ENCODE measurements at places on chromosomes 2 and 18.
A peak's percentile ranks its signal among the peaks of the same experiment; 100 is the strongest.

DNA sequence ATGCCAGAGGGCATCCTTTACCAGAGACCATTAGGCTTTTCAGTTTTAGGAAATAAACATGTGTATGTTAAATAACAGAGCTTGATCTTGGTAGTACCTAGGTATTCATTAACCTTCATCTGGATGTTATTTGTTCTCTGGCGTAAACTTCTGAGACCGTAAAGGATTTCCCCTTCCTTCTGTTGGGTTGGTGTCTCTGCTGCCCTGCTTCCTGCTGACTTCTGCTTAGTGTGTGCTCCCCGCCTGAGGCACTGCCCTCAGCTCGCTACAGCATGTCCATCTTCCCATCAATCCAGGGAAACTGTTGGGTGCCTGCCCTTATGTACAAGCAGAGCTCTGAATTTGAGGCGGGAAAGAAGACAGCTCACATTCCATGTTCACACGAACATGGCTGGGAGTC, 177.9 kb downstream of the TPGS2 start:
- no peak for DNase-seq
- no peak overlapping the region for H3K4me3 ChIP-seq
- H3K27ac ChIP-seq = no peak overlapping the region
- no peaks in the 10 kb centered on the region for H3K36me3 ChIP-seq
- no peaks in the 10 kb centered on the region for H3K4me1 ChIP-seq
- H3K27me3 ChIP-seq = no peaks in the 10 kb centered on the region

DNA sequence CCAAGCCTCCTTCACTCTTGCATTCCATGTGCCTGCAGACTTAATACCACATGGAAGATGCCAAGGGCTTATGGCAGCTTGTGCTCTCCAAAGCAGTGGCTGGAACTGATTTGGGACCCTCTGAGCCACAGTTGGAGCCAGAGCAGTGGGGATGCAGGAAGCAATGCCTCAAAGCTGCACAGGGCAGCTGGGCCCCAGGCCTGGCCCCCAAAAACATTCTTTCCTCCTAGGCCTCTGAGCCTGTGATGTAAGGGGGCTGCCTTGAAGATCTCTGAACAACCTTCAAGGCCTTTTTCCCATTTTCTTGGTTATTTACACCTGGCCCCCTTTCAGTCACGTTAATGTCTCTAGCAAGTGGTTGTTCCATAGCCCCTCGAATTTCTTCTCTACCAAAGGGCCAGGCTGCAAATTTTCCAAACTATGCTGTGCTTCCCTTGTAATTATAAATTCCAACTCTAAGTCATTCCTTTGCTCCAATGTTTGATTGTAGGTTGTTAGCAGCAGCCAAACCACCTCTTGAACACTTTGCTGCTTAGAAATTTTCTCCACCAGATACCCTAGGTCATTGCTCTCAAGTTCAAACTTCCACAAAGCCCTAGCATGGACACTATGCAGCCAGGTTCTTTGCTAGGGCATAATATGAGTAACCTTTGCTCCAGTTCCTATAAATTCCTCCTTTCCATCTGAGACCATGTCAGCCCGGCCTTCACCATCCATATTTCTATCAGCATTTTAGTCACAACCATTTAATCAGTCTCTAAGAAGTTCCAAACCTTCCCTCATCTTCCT, 245.0 kb upstream of the RBBP8 start:
- H3K27me3 ChIP-seq = no peaks in the 10 kb centered on the region
- no peak for DNase-seq
- no peak overlapping the region for H3K27ac ChIP-seq
- H3K36me3 ChIP-seq = no peaks in the 10 kb centered on the region
- no peak overlapping the region for H3K4me3 ChIP-seq
- H3K4me1 ChIP-seq = no peaks in the 10 kb centered on the region

- H3K27me3 ChIP-seq = no peaks in the 10 kb centered on the region
- DNase-seq = no peak
- no peak overlapping the region for H3K4me3 ChIP-seq
- H3K36me3 ChIP-seq = no peaks in the 10 kb centered on the region
- no peak overlapping the region for H3K27ac ChIP-seq
- H3K4me1 ChIP-seq = no peaks in the 10 kb centered on the region
Observed at GRCh38 chr2:216665717-216666116, 29.6 kb downstream of the IGFBP5 start.

GRCh38 chr2:6754419-6754818, 111.3 kb downstream of the CMPK2 start:
- H3K36me3 ChIP-seq = no peaks in the 10 kb centered on the region
- peaks cover 3% of the 10 kb centered on the region for H3K27me3 ChIP-seq
- H3K4me1 ChIP-seq = no peaks in the 10 kb centered on the region
- H3K4me3 ChIP-seq = no peak overlapping the region

GRCh38 chr18:78813936-78814710, 165.5 kb upstream of the SALL3 start:
- H3K4me1 ChIP-seq = no peaks in the 10 kb centered on the region
- H3K27me3 ChIP-seq = no peaks in the 10 kb centered on the region
- H3K27ac ChIP-seq = no peak overlapping the region
- no peak overlapping the region for H3K4me3 ChIP-seq
- no peak for DNase-seq

GRCh38 chr2:69665152-69665551, 21.6 kb upstream of the AAK1 start:
- no peaks in the 10 kb centered on the region for H3K27me3 ChIP-seq
- no peak overlapping the region for H3K4me3 ChIP-seq
- no peak for DNase-seq

GRCh38 chr2:165425556-165425955, 43.9 kb upstream of the CSRNP3 start:
- H3K36me3 ChIP-seq = no peaks in the 10 kb centered on the region
- no peak overlapping the region for H3K4me3 ChIP-seq
- H3K27me3 ChIP-seq = no peaks in the 10 kb centered on the region
- DNase-seq = no peak
- no peak overlapping the region for H3K27ac ChIP-seq
- no peaks in the 10 kb centered on the region for H3K4me1 ChIP-seq

DNA sequence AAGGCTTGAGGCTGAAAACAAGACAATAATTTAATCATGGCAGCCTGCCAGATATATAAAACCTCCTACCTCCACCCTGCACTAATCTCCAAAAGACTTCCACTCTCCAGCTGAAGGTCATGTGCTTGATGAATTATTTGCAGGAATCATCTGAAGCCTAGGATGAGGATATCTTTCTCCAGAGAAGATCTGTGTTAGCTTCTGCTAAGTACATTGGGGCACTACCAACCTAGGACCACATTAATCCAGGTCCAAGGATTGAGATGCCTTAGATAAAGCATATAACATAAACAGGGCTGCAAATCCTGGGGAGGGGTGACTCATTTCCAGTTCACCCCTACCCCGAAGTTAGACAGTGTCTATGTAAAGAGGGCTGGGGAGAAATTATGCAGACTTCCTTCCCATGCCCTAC, 80.5 kb upstream of the FRZB start:
- DNase-seq = no peak
- no peaks in the 10 kb centered on the region for H3K27me3 ChIP-seq
- H3K27ac ChIP-seq = no peak overlapping the region
- no peak overlapping the region for H3K4me3 ChIP-seq
- H3K4me1 ChIP-seq = no peaks in the 10 kb centered on the region
- peaks cover 60% of the 10 kb centered on the region for H3K36me3 ChIP-seq

GRCh38 chr2:8494151-8494550, 187.7 kb upstream of the ID2 start:
- DNase-seq = no peak
- no peaks in the 10 kb centered on the region for H3K4me1 ChIP-seq
- H3K27me3 ChIP-seq = peaks cover 5% of the 10 kb centered on the region

DNA sequence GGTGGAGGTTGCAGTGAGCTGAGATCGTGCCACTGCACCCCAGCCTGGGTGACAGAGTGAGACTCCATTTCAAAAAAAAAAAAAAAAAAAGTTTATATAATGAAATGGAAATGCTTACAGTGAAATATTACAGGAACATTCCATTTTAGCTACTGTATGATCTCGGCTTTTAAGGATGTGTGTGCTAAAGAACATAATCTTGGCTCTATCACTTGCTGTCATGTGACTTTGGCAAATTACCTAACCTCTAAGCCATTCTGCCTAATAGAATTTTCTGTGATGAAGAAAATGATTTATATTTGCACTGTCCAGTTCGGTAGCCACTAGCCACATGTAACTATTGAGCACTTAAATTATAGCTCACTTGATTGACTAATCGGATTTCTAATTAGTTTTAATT, 36.3 kb downstream of the SMAD4 start:
- H3K4me1 ChIP-seq = no peaks in the 10 kb centered on the region
- H3K27me3 ChIP-seq = no peaks in the 10 kb centered on the region
- H3K27ac ChIP-seq = no peak overlapping the region
- peaks cover 60% of the 10 kb centered on the region for H3K36me3 ChIP-seq
- no peak overlapping the region for H3K4me3 ChIP-seq
- DNase-seq = no peak

- H3K27me3 ChIP-seq = no peaks in the 10 kb centered on the region
- peak; percentile 96 for DNase-seq
- H3K36me3 ChIP-seq = no peaks in the 10 kb centered on the region
- H3K27ac ChIP-seq = peak within 1 kb of the TSS; percentile 54
Observed at GRCh38 chr2:238320246-238320647, at the start of gene TRAF3IP1. TSS of gene TRAF3IP1 (plus strand) at chr2:238320518. CDS start at chr2:238320663, 145 bp downstream.

GRCh38 chr2:180669016-180669415, 311.4 kb upstream of the UBE2E3 start:
- no peak overlapping the region for H3K27ac ChIP-seq
- H3K27me3 ChIP-seq = no peaks in the 10 kb centered on the region
- no peak for DNase-seq
- no peak overlapping the region for H3K4me3 ChIP-seq

- DNase-seq = no peak
- H3K27me3 ChIP-seq = no peaks in the 10 kb centered on the region
- no peak overlapping the region for H3K27ac ChIP-seq
Observed at GRCh38 chr2:55844986-55845385, 78.6 kb downstream of the EFEMP1 start.

GRCh38 chr2:28162564-28162963, 230.1 kb upstream of the FOSL2 start:
- no peak overlapping the region for H3K27ac ChIP-seq
- no peak overlapping the region for H3K4me3 ChIP-seq
- no peaks in the 10 kb centered on the region for H3K27me3 ChIP-seq
- peaks cover 34% of the 10 kb centered on the region for H3K4me1 ChIP-seq
- DNase-seq = no peak

DNA sequence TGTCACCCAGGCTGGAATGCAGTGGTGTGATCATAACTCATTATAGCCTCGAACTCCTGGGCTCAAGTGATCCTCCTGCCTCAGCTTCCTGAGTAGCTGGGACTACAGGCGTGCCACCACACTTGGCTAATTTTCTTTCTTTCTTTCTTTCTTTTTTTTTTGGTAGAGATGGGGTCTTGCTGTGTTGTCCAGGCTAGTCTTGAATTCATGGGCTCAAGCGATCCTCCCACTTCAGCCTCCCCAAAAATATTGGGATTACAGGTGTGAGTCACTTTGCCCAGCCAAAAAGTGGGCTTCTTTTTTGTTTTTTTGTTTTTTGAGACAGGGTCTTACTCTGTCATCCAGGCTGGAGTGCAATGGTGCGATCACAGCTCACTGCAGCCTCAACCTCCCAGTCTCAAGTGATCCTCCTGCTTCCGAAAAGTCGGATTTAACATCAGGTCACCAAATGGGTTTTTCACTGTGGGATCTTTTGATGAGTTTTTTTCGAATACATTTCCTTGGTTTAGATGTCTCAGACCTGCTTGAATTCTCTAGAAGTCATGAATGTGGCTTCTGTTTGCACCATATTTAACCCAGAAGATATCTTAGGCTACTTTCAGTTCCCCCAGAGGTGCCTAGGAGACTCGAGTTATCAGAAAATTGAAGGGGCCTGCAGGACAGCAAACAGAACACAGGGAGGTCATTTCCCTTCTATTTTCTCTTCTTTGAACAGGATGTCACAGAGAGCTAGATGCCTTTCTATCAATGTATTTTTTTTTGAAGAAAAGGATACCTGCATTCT, 8.9 kb downstream of the RAB31 start:
- H3K27me3 ChIP-seq = no peaks in the 10 kb centered on the region
- no peak overlapping the region for H3K27ac ChIP-seq
- no peak for DNase-seq

All from SJCRH30 (cell line).